Stimulated activated CD8-positive, alpha-beta memory T cell treated with anti-CD3 and anti-CD28 coated beads, Interleukin-7, amount 100 ng/mL, for 4 hours (primary cell): ENCODE measurements at places on chromosomes 6 and 20.

DNA sequence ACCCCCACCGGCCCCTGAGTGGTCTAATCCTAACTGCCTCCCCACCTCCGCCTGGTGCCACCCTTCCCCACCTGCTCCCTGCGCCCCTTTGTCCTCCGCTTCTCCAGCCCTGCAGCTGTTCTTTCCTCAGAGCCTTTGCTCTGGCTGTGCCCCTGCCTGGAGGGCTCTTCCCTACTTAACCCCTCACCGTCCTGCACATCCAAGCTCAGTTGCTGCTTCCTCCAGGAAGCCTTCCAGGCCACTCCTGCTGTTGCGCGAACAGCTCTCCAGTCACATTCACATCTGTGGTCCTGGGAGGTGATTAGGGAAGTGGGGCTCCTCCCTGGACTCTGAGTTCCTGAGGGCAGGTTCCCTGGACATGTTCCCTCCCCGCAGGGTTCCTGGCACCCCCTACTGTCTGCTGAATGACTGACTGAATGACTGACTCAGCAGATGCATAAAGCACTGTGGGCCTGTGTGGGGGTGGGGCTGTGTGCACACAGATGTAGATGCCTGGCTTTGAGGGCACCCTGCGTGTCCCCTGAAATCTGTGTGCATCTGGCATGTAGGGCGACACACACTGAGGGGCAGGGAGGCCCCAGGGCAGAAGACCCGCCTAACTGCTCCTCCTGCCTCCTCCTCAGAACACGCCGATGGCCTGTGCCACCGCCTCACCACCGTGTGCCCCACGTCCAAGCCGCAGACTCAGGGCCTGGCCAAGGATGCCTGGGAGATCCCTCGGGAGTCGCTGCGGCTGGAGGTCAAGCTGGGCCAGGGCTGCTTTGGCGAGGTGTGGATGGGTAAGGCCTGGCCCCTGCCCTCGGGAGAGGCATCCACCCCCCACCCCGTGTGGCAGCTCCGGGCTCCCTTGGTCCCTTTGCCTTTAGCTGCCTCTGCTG, 51.4 kb downstream of the SRC start:
- DNase-seq: no peak

DNA sequence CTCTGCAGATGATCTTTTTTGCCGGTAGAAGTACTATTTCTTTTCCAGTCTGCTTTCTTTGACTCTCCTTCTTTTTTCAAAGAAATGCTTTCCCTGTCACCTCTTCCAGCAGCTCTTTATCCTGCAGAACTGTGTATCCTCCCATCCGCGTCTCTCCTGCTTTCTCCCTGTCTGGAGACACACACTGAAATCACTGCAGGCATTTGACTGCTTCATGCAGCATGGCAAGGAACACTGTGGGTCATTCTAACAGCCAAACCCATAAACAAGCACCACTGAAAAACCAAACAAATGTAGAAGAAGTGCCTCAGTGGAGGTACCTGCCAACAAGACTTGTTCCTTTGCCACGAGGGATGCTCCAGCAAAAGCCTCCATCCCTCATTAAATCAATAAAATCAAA, 403.7 kb upstream of the CITED2 start:
- DNase-seq: no peak

- DNase-seq: no peak
Measured at GRCh38 chr6:106084106-106084988, 1.8 kb upstream of the PRDM1 start.

GRCh38 chr6:27805347-27805746, 106.8 kb downstream of the OR2B2 start:
- no peak for DNase-seq

DNA sequence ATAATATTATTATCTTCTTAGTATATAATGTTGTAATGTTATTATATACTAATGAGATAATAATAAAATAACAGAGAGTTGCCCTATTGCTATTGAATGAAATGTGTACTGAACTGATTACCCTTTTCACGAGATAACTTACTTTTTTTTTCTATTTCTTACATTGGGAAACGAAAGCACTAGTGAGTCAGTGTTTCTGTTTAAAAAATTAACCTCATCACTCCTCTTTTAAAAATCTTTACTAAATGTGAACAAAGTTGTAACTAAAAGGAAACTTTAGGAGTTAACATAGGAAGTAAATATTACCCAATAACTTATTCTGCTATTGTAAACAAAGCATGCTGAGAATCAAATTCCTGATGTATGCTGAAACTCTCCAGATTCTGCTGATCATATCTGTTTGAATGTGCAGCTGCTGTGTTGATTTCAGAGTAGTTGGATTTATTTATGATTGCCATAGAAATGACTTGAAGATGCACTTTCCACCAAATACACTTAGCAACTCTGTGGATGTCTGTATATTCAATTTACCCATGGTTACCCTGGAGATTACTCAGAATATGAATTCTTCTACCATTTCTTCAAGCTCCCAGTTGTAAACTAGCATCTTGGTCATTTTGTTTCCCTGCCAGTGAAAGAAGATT, 523.4 kb downstream of the TENT5A start:
- no peak for DNase-seq

DNA sequence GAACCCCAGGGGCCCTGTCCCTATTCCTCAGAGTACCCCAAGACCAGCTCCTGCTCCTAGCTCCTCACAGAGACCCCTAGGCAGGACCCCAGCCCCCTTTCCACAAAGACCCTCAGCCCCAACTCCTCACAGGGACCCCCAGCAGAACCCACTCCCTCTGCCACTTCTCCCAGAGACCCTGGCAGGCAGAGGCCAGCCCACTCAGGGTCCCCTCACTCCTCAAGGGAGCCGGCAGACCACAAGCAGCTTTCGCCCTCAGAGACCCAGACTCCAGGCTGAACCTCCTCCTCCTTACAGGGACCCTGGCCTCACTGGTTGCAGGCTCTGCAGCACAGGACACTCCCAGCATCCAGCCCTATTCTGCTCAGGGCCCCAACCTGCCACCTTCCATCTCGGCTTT, 575 bp downstream of the SLC44A4 start:
- DNase-seq: no peak

DNA sequence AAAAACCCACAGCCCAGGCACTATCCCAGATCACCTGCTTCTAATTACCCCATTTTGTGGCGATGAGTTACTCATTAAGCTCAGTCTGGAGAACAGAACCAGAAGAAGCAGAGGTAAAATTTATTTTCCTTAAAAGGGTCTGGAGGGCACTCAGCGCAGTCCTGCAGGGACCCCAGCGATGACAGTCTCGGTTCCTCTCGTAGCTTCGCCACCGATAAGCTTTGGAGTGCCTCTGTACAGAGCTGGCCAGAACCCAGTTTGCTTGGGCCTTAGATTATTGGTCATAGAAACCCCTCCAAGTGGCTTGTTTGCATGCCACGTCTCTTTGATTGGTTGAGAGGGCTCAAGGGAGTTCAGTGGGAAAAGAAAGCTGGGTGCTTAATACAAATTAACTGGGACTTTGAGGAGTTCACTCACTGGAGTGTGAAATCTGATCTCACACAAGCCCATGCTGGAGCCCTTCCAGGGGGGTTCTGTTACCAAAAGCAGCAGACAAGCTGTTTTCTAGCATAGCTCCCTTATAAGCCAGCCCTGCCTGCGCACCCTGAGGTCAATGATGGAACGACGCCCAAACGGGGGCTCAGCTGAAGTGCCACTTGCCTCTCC, 158.5 kb upstream of the ARID1B start:
- no peak for DNase-seq

DNA sequence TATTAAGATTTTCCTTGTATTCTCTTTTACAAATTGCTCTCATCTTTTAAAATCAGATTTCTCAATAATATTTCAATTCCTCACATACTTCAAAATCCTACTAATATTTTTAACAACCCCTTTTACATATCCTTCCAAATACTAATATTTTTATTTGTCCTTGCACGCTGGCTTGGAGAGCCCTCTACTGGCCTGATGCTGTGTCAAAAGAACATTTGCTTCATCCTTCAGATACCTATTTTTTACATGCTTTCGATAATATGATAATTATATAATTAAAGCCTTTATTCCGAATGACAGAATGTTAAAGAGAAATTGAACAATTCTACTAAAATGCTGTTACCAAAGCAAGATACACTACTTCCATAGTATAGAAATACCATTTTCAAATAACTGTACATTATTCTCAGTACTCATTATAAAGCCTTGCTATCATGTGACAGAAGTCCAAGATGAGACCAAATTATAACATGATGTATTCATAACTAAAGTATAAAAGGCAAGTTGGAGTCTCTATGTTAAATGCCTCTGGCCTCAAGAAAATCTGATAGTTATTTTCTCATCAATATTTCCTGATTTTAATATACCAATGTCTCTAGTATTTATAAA, 39.0 kb upstream of the PLN start:
- DNase-seq: no peak

DNA sequence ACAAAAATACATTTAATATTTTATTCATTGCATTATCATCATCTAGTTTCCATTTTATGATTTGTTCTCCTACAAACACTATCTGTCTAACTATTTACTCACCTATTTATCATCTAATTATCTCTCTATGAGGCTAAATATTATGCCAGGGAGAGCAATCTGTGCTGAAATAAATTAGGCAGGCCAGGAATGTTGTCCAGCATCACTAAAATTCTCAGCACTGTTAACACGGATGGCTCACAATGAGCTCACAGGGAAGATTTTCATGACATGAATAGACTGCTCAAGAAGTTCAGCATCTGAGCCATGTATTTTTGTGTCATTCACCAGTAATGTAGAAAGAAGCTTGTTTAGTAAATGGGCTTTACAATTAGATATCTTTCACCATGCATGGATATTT, 1277.2 kb downstream of the GRIK2 start:
- DNase-seq: no peak

GRCh38 chr20:16848061-16848460, 99.9 kb downstream of the OTOR start:
- no peak for DNase-seq

GRCh38 chr6:165184192-165184979, 125.0 kb downstream of the C6orf118 start:
- no peak for DNase-seq

- DNase-seq: no peak
Measured at GRCh38 chr6:8131265-8131897, 29.0 kb upstream of the EEF1E1 start.

DNA sequence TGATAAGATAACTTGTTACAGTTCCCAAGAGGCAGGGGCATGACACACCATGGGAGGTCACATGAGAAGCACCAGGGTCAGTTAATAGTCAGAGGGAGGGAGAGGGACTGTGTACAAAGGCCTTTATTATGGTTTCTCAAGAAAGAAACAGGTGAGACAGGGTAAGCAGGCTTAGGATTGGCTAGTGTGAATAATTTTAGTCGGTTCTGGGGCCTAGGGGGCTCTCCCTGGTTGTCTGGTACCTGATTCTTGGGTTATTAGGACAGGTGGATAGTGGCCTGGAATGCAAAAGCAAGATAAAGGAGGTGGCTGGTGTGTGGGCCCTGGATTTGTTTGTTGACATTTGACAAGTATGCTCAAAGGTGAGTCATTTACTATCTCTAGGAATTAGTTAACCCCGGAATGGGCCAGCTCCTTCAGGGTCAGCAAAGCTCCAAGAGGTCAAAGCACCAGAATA, 49.4 kb upstream of the MCUR1 start:
- no peak for DNase-seq

DNA sequence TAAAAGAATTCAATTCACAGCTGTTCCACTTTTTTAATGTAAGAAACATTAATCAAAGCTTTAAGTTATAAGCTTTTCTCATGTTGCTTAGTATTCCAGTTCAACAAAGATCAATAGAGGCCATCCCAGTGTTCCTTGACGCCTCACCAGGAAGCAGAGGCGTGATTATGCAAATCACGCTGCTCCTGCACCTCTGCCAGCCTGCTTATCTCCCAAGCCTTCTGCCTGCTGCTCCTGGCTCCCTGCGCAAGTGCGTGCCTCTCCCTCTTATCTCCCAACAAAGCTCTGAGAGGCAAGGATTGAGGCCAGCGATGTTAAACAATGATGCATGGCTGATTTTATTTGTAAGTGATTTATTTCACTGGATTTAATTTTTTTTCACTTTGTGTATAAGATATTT, 42.8 kb downstream of the INSM1 start:
- no peak for DNase-seq

DNA sequence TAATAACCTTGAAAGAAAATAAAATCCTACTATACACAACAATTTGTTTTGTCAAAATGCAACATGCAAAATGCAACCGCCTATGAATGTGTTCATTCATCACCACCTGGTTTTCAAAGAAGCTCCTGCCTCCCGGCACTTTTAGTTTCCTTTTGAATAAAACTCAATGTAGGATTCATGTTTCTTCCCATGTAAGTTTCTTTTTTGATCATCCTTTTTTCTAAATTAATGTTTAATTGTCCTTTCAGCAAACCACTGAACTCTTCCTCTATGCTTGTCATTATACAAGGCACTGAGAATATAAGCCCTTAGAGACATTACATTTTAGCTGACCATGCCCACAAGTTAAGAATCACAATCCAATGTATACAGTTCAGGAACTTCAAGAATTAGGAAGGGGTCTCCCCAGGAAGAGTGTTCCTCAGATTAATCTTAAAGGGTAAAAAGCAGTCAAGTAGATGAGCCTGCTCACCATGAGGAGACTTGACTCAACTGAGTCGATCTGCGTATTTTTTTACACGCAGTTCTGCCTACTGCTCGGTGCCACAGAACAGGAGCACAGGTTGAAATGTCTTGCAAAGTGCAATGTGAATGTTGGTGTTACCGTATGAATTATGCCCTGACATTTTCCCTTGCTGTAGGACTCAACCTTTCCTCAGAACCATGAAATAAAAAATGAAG, 7.2 kb upstream of the THEMIS start:
- no peak for DNase-seq

GRCh38 chr6:25463441-25463840, 184.3 kb downstream of the CARMIL1 start:
- DNase-seq: no peak

- no peak for DNase-seq
Measured at GRCh38 chr6:13789746-13790145, 24.6 kb downstream of the MCUR1 start.

DNA sequence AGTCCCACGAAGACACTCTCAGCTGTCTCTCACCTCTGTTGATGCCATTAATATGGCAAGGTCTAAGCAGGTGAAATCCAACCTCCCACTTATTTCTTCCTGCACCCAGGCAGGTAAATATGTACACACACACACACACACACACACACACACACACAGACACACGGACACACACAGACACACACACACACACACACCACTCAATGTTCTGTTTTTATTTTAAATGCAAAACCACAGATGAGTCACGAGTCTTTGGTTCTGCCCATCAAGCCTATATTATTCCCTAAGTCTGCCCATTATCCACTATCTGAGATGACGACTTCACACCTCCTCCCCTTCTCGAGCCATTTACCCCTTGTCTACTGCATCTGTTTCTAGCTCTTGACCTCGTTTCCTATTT, 344.7 kb downstream of the CDH26 start:
- DNase-seq: no peak

- peak; percentile 44 for DNase-seq
Measured at GRCh38 chr20:62795023-62795761, 1.1 kb upstream of the MRGBP start.

- DNase-seq: no peak
Measured at GRCh38 chr6:33627876-33628275, 6.8 kb downstream of the ITPR3 start.
